NCI-H2227 treated with DMSO at 0.1 percent for 48 hours (cell line): ENCODE measurements at places on chromosomes 1 and 21.

- no peak for DNase-seq
These were observed 5.7 kb upstream of the DNAH14 start for GRCh38 chr1:224923726-224924125.

DNA sequence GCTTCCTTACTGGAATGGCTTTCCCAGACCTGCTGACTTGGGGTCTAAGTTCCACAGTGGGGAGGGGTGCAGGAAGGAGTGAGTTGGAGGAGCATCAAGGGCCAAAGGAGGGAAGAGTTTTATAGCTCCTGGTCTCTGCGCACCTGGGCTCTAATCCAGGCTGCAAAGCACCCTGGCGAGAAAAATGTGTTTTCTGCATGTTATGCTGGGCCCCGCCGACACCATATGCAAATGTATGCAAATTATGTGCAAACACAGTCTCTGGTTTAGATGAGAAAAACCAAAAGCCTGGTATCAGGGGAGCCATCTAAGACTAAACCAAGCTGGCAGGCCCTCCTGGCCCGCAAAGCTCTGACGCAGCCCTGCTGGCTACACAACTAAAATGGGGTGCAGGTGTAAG, 95.0 kb downstream of the VWA5B1 start:
- no peak for DNase-seq

DNA sequence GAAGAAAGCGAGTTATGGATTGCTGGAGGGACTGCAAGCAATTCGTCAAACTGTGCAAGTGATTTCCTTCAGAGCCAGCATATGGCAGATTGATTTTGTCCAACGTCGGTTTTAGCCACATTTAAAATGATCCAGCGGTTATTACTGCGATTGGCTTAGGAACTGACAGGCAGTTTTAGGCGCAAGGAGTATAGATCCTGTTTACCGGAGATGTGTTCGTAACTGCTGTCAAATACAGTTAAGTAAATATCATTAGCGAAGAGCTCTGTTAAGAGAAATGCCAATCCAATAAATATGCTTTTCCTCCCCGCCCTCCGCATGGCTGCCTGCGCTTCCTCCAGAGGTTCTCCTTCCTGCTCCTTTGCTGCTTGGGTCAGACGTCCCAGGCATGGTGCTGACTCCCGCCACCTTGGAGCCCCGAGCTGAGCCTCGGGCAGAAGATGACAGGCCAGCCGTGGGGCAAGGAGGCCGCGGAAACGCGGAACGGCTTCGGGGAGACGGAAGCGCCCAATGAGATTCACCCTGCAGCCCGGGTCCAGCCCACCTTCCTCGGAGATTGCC, 9.4 kb upstream of the BARHL2 start:
- no peak for DNase-seq

DNA sequence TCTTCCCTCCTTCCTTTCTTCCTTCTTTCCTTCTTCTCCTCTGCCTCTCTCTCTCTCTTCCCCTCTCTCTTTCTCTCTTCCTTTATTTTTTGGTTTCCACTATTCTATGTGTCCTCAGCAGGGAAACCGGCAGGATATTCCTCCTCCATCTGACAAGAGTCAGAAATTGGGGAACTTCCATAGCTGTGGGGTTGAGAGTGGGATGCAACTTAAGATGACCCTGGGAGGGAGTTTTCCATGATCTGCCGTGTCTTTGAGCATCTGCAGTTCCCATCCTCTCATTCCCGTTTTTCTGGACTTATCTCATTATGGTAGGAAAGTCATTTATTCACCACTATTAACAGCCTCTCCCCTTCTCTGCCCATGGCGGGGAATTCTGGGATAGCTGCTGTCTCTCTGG, 98.6 kb downstream of the NMNAT2 start:
- DNase-seq = no peak

GRCh38 chr1:1165900-1166421, 7.7 kb upstream of the TTLL10 start:
- DNase-seq = no peak

GRCh38 chr1:101697072-101697471, 299.7 kb downstream of the OLFM3 start:
- DNase-seq = no peak

DNA sequence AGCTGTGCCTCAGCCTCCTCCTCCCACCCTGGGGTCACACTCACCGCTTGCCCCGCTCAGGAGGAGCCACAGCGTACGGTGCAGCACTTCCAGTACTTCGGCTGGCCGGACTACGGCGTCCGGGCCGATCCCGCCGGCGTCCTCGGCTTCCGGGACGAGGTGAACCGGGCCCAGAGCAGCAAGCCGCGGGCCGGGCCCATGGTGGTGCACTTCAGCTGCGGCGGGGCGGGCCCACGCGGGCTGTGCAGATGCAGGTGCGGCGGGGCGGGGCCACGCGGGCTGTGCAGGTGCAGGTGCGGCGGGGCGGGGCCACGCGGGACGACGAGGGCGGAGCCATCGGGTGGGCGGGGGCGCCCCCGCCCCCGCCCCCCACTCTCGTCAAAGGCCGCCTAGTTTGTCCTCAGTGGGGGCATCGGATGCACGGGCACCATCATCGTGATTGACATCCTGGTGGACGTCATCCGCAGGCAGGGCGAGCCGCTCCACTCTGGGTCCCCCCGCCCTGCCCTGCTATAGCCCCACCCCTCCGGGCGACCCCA, 5.5 kb downstream of the RNF223 start:
- no peak for DNase-seq

DNA sequence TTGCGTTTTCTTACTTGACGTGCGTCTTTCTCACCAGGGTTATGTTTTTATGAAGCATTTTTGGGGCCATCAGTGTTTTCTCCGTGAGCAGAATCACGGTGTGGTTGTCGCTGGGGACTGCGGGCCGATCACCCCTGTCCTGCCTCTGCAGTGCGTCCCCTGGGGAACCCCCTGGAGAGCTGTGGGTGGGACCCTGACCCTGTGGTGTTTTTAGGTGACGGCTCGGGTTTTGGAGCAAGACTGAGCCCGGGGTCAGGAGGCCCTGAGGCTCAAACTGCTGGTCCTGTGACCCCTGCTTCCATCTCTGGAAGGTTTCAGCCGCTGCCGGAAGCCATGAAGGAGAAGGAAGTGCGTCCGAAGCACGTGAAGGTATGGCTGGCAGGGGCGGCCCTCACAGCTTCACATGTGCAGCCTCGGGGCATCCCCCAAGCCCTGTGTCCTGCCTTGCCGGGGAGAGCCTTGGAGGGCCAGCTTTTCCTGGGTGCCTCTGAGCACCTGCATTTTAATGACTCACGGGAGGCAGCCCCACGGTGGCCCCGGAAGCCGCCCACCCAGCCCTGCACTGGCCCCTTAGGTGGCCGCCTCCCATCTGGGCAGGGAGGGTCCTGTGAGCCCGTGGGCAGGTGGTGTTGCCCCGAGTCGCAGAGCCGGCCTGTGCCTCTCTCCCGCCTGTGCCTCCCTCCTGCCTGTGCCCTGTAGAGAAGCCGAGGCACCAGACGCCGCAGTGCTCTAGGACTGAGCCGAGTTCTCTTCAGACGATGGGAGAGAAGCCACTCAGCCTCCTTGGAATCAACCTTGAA, 36.7 kb upstream of the DIP2A start:
- DNase-seq = no peak

DNA sequence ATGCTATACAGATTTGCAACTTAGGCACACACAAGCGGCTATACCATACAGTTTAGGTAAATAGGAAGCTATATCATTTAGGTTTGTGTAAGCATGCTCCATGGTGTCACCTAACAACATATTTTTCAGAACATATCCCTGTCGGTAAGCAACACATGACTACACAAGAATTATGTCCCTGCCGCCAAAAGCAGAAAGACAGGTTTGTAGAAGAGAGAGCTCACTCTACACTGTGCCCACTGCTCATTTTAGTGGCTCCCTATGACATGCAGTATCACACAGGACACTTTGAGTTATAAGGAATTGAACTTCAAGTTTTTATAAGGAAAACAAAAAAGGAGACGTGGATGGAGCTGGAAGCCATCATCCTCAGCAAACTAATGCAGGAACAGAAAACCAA, 132.5 kb upstream of the KAZN start:
- no peak for DNase-seq

- DNase-seq = no peak
These were observed 290.5 kb downstream of the DSCAM start for GRCh38 chr21:40556442-40556968.

DNA sequence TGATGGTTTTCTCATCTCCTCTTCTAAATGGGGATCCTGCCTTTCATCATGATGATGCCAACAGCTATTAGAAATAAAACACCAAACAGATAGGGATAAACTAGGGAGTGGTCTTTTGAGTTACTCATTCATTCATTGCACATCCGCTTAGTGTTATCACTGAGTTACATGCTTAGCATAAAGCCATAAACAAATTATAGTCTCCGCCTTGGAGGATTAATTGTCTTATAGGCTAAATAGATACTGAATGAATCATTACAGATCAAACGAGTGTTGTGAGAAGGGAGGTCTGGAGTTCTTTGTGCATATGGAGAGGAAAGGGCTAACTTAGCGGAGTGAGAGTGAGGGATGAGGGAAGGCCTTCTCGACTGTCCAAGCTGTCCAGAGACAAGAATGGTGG, 19.8 kb upstream of the GUCA2B start:
- no peak for DNase-seq

- no peak for DNase-seq
These were observed 55.5 kb downstream of the TRIM11 start for GRCh38 chr1:228350831-228351781.

- DNase-seq = peak; percentile 47
These were observed 76.2 kb upstream of the KAZN start for GRCh38 chr1:14522077-14522925.

GRCh38 chr1:64536836-64537490, 67.0 kb downstream of the CACHD1 start:
- DNase-seq = no peak

- peak; percentile 37 for DNase-seq
These were observed 94.2 kb downstream of the KCNN3 start for GRCh38 chr1:154775621-154776605.

DNA sequence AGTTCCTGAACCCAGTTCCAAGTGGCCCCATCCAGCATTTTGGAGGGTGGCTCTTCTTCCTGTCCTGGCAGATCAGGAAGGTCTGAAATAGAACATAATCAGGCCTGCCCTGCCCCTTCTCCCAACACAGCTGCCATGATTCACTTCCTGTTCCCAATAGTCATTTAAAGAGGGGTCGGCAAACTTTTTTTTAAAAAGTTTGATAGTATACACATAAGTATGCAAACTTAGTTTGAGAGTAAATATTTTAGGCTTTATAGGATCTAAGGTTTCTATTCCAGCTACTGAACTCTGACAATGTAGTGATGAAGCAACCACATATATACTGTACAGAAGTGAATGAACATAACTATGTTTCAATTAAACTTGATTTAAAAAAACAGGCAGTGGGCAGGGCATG, 66.4 kb downstream of the LUZP1 start:
- DNase-seq = no peak

DNA sequence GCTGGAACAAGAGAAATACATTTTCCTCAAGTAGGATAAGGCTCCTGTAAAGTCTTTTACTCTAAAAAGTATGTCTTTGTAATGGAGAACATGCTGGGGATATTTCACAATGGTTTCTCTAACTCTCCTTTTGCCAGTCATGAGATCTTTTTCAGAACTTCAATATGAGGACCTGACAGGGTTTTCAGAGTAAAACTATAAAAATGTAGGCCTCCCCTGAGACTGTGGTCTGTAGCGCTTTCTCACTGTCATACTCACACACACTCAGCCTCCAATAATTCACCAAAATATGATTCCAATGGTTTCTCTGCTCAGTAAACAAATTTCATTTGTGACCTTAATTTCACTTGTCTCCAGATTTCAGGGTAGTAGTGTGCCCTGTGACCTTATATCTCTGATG, 440.1 kb upstream of the PTBP2 start:
- DNase-seq = no peak

DNA sequence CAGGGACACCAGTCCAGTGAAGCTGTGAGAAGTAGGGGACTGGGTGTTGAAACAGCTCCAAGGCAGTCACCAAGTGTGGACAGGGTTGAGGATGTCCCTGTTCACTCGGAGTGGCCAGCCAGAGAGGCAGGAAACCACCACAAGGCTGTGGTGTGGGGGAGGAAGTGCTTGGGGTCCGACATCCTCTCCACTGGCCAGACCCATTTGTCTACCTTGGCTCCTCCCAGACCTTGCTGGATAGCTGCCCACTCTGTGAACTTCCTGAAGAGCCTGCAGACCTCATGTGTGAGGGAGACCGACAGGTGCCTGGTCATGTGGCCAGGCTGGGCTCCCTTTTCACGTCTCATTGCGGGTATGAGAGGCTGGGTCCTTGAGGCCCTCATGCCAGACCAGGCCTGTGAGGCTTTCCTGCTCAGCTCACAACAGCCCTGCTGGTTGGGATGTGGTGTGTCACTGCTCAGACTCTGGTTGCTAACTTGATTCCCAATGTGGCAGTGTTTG, 21.8 kb downstream of the CYP4B1 start:
- DNase-seq = no peak

DNA sequence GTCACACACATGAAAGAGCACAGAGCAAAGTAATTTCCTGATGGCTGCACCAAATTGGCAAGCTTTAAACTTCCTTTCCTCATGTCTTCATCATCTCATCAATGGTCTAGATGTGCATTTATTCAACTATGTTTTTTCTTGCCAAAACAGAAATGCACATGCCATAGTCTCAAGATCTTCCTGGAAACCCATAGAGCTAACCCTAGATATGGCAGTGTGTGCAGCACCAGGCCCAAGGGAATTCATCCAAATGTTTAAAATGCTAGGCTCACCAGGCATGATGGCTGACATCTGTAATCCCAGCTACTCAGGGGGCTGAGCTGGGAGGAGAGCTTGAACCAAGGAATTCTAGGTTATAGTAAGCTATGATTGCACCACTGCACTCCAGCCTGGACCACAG, 31.2 kb upstream of the PALMD start:
- DNase-seq = no peak

GRCh38 chr1:26784023-26784871, 3.5 kb upstream of the PIGV start:
- peak; percentile 81 for DNase-seq

- no peak for DNase-seq
These were observed 22.0 kb upstream of the BLACAT1 start for GRCh38 chr1:205477759-205478247.

DNA sequence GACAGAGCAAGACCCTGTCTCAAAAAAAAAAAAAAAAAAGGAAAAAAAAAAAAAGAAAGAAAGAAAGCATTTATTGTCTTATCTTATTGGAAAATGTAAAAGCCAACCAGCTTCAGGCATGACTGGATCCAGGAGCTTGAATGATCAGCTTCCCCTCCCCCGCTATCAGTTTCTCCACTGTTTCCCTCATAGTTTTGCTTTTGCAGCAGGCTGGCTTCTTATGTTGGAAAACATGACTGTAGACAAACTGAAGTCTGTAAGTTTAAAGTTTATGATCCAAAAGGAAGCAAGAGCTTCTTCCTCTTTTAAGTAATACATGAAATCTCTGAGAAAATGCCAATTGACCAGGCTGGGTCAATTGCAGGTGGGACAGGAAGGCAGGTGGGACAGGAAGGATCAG, 52.2 kb downstream of the FHAD1 start:
- DNase-seq = no peak

- DNase-seq = peak; percentile 85
These were observed 1.5 kb upstream of the KCNH1 start for GRCh38 chr1:211135342-211135950.

GRCh38 chr1:109256971-109257681, 7.8 kb downstream of the CELSR2 start:
- DNase-seq = no peak

GRCh38 chr21:45836694-45837670, 144.6 kb upstream of the COL6A1 start:
- DNase-seq = no peak

GRCh38 chr1:22584001-22584562, 20.8 kb downstream of the EPHA8 start:
- DNase-seq = no peak
